ENCODE measurements at places on chromosomes 5 and 9.
A peak's percentile ranks its signal among the peaks of the same experiment; 100 is the strongest.

- no peak for DNase-seq
Measured at GRCh38 chr5:6547498-6547897, 85.3 kb downstream of the NSUN2 start.

GRCh38 chr9:133792721-133793470 is 54.7 kb upstream of the SARDH start:
- DNase-seq, result peak; percentile 24

DNA sequence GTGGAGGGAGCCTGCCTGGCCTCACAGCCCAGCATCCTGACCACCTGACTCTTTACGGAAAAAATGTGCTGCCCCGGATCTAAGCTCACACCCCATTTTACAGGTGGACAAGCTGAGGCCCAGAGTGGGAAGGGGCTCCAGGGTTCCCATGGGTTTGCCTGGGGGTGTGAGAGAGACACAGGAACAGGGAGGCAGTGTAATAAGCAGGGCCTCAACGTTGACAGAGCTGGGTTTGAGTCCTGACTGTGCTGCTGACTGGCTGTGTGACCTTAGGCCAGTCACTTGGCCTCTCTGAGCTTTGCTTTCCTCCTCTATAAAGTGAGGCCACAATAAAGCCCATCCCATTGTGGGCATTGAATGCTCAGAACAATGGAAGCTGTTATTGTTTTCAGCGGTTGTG is 73.7 kb downstream of the HMCN2 start:
- DNase-seq, result no peak

DNA sequence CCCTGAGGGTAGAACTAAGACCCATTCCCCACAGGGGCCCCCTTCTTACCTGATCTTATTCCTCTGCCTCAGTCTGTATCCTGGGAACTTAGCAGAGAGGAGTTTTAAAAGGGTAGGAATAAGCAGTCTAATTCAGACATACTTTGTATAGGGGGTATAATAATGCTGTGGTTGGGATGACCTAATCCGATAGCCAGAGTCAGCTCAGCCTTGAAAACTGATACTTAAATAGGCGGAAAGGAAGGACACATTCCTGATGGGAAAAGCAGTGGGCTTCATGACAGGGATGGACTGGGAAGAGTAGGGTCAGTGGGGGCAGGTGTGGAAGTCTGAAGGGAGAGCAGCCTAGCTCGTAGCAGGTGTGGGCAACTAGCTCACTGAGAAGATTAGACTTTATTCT is 52.2 kb upstream of the TESK1 start:
- DNase-seq, result no peak

- DNase-seq, result no peak
Measured at GRCh38 chr5:151454166-151454565, 6.8 kb downstream of the SLC36A1 start.

Measured in stimulated activated CD8-positive, alpha-beta memory T cell treated with anti-CD3 and anti-CD28 coated beads, Interleukin-15, amount 100 ng/mL, for 24 hours (primary cell).